ENCODE measurements at places on chromosomes 5 and 9.

DNA sequence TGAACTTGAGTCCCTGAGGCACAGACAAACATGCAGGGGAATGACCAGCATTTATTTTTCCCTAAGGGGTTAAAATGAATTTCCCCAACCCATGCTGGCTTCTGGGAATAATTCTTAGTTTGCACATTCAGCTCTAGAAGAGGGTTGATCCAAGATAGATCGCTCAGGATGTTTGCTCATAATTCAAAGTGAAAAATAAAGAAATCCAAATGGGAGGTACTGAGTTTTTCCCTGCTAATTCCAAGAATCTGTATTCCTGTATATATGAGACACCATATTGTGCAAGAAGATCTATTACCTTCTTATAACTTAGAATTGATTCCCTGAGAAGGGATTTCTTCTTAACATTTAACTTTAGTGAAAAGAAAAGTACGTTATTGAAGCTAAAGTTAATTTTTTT, 96.2 kb downstream of the VCAN start:
- no peak for DNase-seq

DNA sequence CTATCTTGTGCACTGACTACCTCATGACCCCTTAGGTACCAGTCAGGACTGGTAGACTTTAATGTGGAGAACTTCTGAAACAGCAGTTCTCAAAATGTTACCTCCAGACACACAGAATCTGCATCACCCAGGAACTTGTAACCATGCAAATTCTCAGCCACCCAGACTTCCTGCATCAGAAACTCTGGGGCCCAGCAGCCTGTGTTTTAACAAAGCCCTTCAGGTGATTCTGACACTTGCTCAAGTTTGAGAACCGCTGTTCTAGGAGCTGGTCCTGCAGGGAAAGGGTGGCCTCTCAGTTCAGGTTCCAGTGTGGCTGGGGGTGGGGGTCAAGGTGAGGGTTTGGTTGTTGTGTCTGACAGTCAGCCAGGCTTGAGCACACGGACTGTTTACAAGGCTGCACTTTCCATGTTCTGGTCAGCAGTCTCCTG, 28.4 kb downstream of the ZFP62 start:
- no peak for DNase-seq

GRCh38 chr5:24005384-24005783, 498.0 kb downstream of the PRDM9 start:
- peak; percentile 3 for DNase-seq

- no peak for DNase-seq
These were observed 186.9 kb downstream of the GADD45G start for GRCh38 chr9:89791754-89792153.

DNA sequence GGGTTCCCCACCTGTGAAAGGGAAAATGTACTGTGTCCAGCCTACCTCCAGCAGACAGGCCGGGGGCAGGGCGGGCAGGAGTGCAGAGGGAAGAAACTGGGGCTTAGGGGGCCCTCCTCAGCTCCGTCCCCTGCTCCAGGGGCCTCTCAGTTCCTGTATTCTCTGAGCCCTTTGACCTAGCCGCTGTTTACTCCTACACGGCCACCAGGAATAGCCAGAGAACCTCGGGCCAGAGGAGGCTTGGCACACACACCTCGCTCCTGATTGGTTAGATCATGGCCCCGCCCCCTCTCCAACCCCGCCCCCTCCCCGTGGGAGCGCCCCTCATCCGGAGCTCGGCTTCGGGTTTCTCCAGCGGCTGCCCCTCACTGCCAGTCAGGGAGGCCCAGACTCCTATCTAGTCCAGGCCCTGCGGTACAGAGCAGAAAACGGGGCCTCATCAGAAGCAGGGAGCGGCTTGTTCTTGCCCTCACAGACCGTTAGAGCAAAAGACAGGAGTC, 2.2 kb downstream of the ST6GALNAC6 start:
- DNase-seq = peak; percentile 79

GRCh38 chr5:110269478-110270142, 456.9 kb downstream of the TMEM232 start:
- DNase-seq = peak; percentile 41

DNA sequence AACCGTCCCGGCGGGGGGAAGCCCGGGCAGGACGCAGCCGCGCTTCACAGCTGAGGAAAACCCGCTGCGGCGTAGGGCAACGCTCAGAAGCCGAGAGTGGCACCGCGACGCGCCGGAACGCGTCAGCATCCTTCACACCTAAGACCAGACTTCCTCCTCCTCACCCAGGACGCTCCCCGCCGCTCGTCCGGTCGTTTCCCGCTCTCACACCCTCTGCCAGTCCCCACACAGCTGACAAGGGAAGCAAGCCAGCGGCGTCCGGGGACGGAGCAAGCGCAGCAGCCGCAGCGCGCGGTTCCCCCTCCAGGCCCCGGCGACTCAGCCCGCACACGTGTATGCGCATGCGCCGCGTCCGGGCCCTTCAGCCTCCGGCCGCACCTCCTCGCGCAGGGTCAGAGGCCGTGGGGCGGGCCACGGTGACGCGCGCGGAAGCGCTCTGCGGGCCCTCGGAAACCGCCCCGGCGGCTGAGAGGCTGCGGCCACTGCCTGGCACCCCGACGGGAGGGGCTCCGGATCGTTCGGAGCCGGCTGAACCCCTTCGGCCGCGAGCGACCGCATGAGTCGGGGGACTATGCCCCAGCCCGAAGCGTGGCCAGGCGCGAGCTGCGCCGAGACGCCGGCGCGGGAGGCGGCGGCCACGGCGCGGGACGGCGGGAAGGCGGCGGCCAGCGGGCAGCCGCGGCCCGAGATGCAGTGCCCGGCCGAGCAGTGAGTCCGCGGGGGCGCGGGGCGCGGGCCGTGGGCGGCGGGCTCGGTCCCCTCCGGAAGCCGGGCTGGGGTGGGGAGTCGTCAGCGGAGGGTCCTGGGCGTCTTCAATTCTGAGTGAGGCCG, at the start of gene OTULIN:
Gene OTULIN, plus strand, starts transcription at position 449 of the 831 bp plus-strand sequence. Its CDS starts 108 bp downstream, at position 557.
- peak; percentile 93 for DNase-seq

DNA sequence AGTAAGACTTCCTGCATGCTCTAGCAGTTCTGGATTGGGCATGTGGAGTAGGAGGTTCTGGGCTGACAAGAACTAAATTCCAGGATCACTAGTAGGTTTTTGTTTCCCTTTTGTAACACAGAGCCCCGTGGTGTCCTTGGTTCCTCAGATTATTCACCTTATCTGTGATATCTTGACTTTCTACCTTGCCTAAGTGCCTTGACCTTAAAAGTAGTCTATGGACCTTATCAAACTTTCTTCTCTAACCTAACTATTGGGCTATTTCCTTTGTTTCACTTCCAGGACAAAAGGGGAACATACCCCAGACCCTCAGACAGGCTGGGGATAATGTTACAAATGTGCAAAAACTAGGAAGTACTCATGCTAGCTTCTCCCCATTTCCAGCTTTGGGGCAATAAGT, 595.3 kb downstream of the PSAT1 start:
- DNase-seq = no peak

DNA sequence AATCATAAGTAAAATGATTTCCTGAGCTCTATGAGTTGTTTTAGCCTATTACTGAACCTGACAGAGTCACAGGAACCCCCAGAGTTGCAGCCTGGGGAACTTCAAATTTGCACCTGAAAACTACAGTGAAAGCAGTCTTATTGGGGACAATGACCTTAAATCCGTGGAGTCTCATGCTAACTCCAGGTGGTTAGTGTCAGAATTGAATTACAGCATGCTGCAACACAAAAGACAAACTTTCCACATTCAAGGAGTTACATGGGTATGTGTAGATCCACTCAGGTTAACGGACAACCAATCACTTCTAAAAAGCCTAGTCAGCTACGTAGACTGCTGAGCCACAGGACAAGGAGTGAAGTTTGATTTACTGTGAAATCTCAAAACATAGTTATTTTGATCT, 49.7 kb downstream of the PLPP1 start:
- no peak for DNase-seq

GRCh38 chr5:74367934-74368333, 272.6 kb downstream of the ENC1 start:
- no peak for DNase-seq

GRCh38 chr9:22111176-22111953, 102.3 kb upstream of the CDKN2B start:
- DNase-seq = no peak

DNA sequence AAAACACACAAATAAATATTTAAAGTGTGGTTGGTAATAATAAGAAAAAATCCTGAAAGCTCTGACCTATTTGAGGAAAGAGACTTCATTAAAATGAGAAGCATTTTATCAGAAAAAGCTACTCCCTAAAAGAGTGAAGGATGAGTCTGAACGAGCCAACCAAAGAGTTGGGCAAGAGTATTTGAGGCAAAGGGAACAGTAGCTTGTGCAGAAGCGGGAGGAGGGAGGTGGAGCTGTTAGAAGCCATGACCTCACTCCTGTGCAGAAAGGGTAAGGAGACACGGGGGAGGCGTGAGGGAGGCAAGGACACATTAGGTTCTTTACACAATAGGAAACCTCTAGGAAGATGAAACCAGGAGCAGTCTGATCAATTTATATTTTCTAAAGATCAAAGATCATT, 29.4 kb downstream of the SH3RF2 start:
- DNase-seq = peak; percentile 34

DNA sequence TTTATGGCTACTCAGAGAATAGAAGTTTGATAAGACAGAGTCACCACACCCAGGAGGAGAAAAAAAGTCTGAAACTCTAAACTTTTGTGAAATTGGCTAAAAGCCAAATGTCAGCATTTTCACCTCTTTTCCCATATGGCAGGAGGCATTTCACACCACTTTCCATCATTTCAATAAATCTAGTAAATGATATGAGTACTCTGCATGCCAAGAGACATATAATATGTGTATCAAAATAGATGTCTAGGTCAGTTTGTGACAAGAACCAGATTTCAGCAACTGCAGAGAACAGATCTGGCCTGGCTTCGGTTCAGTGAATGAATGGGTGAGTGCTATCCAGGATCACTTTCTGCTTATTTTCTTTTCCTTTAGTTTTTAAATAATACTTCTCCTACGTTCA, 470.8 kb downstream of the ENC1 start:
- no peak for DNase-seq

DNA sequence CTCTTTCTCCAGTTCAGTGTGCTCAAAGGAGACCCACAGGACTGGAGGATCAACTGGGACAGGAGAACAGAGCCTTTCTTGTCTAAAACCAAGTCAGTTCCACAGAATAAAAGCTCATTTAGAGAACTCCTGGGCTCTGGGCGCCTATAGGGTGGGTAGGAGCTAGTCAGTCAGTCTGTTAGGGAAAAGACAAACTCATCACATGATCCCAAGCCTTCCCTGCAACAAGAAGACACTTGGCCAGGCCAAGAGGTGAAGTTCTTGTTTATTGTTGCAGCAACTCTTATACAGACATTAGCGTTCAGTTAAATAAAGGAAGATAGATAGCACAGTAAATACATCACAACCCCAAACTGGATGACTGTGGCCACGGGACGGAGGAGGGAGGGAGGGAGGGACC, 102.3 kb downstream of the ENTREP1 start:
- no peak for DNase-seq

DNA sequence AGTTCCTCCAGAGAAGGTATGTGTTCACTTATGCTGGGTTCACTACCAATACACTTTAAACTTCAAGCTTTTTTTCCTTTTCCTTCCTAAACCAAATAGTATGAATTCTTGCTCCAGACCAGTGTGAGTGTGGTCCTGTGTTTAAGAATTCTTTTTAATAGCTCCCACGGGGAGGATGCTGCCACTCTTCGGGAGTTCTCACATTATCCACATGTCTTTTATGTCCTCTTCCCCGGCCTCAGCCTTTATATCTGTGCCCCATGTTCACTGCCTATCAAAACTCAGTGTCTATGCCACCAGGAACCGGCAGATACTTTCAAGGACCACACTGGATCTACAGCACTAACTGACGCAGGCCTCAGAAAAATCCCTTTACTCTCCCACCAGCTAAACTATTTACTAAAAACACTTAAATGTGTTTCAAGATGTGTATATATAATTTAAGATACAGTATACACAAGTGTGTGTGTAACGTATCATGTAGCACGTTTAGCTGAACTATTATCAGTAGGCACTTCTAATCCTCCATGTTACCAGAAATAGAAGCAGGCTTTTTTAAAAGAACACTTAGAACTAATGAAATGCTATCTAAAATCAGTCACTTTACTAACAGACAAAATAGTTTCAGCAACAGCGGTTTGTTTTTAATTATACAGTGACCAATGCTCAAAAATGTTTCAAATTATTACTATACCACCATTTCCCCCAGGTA, 88.0 kb downstream of the PLPP1 start:
- DNase-seq = no peak

GRCh38 chr5:139422307-139422893, 16.9 kb downstream of the DNAJC18 start:
- peak; percentile 88 for DNase-seq

DNA sequence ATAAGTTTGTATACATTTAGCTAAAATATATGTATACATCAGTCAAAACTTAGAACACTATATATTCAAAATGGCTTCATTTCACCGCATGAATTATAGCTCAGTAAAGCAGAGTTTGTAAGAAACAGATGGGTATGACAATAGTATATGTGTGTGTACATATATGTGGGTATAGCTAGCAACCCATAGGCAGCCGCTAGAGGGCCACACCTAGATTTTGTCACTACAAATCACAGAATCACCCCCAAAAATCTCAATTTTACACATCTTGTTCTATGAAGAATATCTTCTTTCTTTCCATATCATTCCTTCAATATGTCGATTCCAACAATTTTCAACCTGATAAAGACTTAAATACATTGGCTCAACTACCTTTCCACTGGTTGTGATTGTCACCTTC, 357.8 kb upstream of the CCNG1 start:
- peak; percentile 11 for DNase-seq

- no peak for DNase-seq
These were observed 61.5 kb upstream of the RNU6ATAC start for GRCh38 chr9:134225816-134226215.

GRCh38 chr5:126482591-126482990, 59.4 kb downstream of the GRAMD2B start:
- no peak for DNase-seq

- no peak for DNase-seq
These were observed 111.2 kb downstream of the LHFPL2 start for GRCh38 chr5:78537411-78537810.

GRCh38 chr5:58970766-58971165, 387.9 kb downstream of the RAB3C start:
- no peak for DNase-seq

DNA sequence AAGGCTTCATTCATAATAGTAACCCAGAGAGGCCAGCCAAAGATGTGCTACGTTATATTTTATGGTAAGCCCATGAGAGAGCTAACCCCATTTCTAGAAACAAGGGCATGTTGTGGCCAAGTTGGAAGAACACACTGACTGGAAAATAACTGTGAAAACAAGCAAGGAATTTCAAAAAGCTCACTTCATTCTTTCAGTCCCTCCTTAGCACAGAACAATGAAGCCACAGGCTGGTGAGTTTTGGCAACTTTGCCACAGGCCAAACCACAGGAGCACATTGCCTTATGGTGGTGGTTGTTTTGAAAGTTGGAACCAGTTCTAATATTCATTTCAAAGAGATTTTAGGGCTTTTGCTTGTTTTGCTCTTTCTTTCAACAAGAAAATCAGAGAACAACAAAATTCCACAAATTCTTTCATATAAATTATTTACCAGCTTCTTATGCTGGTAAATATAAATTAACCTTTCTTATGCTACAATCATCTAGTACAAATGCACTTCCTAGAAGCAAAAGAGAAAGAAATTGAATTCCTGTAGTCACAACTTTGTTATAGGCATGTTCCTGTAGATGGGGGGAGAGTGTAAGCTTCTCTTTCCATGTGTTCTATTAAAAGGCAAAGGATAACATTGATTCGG, 225.4 kb upstream of the RFX3 start:
- DNase-seq = no peak

Data from OCI-M1 (cell line).